ENCODE measurements at places on chromosomes 7 and 10.

GRCh38 chr7:128922496-128923410, 12.2 kb upstream of the KCP start:
- no peak for DNase-seq

DNA sequence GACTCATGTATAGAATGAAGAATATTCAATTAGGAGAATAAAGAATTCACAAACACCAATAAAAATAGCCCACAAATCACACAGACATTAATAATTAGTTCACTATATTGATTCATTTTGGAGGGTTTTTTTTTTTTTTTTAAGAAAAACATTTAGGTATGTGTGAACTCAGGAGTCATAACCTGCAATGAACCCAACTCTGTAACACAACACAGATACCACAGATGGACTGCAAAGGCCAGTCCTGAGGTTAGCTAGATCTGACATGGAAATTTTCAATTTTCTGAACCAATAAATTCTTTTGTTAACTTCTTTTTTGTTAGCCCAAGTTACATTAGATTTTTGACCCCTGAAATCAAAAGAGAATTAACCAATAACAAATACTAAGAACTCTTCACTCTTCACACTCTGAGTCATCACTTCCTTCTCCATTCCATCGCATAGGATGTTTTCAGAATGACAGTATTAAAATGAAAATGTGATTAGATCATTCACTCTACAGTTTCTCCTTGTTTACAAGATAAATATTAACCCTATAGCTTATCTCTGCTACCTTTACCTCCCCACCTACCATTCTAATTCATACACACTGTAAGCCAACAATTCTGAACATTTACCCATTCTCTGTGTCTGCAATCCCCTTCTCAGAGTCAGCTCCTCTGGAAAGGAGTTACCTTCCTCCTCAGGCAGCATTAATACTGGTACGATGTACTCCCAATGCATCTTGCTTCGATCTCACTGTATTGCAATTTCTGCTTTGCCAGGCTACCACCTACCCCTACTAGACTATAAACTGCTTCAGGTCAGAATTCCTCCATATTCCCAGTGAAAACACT, 141.5 kb downstream of the LRRN3 start:
- DNase-seq: peak; percentile 52

- no peak for DNase-seq
Observed at GRCh38 chr10:49382226-49382625, 13.7 kb downstream of the DRGX start.

DNA sequence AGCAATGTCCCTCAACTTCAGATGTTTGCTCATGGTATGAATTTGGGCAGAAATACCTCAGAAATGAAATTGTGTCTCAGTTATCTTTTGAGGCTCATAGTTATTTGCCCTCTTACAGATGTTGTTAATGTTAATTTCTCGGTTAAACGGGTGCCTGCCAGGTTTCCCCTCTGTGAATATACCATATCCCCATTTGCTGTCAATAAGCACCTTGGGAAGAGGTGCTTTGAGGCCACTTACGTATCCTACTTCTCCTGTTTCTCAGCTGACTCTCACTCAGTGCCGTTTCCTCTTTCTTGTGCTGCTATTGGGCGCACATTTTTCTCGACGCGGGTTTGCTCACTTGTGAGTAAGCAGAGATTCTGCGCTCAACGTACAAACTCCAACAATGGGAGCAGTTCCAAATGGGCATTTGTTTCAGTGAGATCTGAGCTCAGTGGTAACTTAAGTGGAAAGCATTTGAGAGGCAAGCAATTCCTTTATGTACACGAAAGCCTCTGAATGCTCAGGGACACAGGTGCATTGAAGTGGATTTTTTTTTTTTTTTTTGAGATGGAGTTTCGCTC, 34.8 kb upstream of the JAKMIP3 start:
- DNase-seq: no peak

DNA sequence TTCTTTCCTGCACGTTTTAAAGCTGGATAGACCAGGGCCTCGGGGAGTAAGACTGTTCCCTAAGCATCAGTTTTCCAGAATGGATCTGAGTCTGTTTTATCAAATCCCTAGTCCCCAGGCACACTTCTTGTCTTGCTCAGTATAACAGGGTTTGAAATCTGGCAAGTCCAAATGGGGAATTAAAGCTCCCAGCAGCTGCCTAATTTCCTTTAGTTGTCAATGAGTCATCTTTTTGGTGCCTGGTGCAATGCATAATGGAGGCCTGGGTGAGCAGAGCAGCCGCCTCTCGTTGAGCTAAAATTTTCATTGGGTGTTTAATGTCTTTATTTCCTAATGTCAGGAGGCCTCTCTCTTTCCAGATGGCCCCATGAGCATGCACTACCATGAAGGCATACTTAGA, 87.9 kb downstream of the STRA8 start:
- DNase-seq: peak; percentile 87

DNA sequence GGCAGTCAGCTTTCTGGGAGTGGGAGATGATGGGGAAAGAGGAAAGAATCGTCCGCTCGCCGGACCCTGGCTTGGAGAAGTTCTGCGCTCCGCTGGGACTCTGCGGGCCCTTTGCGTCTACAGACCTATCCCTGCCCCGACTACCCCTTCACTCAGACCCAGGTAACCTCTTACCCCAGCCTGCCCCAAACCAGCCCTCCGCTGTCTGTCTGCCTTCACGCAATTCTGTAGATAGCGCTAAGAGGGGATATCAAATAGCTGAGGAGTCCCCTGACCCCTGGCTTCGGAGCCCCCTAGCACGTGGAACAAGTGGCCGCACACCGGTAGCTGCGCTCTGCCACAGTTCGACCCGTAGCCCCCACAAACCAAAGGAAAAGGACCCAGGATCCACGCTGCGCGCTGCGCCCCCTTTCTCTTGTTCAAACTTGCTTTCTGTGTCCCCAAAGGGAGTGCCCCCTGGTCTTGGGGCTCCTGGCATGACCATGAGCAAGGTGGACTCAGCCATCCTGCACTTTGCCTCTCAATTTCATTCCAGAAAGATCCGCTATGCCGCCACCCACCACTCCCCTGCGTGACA, 7.0 kb downstream of the HOXA4 start:
- no peak for DNase-seq

DNA sequence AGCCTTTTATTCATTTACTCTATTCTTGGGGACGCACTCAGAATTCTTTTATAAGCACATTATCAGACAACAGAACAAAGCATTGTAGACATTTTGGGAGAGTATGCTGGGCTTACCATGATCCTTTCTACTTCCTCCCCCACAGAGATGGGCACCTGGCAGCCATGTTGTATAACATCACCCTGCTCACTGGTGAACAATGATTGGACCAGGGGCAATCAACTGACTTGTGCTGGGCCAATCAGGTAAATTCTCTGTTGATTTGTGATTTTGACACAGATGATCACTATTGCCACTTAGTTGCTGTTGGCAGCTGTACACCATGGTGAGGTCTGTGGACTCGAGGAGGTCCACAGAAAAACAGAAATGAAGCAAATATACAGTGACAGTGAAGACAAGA, 43.7 kb downstream of the WNT2 start:
- DNase-seq: no peak

DNA sequence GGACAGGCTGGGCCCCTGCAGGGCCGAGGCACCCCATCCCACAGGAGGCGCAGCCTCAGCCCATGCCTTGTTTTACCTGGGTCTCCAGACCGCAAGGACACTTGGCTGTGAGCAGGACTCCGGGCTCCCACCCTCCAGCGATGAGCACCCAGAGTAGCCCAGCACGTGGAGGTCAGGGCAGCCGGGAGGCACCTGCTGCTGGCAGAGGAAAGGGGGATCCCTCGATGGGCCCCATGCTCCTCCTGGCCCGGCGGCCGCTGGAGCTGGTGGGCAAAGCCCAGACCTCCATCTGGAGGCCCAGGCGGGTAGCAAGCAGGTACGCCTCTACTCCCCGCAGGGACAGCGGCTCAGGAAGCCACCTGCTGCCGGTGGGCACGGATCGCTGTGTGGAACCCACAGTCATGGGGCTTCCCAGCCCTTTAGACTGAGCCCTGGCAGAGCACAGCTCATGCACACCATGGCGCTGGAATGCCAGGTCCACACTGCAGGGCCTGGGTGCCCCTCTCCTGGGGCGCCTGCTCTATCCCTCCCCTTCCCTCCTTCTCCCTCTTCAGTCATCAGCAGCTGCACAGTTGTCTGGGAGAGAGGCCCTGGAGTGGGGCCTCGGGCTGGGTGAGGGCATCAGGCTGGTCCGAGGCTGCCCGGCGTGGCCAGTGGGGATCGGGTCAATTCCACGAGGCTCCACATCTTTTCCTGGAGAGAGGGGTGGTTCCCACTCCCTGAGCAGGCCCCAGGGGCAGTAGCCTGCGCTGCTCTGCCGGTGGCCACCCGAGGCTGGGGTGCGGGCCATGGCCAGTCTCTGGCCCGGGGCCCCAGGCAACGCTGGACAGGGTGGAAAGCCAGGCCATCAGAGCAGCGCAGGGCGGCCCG, 65.7 kb downstream of the PWWP2B start:
- no peak for DNase-seq

DNA sequence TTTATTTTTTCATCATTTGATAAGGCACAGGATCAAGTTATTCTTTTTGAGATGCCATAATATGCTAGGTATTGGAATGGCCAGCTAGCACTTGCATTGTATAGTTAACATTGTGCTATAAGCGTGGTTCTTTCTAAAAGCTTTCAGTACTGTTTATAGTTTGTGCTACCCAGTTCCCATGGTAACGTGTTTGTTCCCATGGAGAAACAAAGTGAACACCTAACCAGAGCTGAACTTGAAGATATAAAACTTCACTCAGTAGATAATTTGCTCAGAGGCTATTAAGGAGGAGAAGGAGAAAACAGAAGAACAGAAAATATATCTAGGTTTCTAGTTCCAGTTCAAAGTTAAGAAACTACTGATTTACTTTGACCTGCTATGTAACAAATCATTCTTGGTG, 23.6 kb upstream of the ITGB8 start:
- DNase-seq: peak; percentile 82

GRCh38 chr10:87531908-87532622, 27.4 kb downstream of the MINPP1 start:
- DNase-seq: no peak

GRCh38 chr7:27155816-27156507, 513 bp downstream of the HOXA7 start:
- DNase-seq: peak; percentile 50

GRCh38 chr7:57176928-57177635, 44.8 kb upstream of the ZNF479 start:
- no peak for DNase-seq

- DNase-seq: peak; percentile 34
Observed at GRCh38 chr10:110175406-110175805, 32.0 kb upstream of the MXI1 start.

GRCh38 chr10:116385994-116386809, 41.4 kb upstream of the PNLIPRP3 start:
- peak; percentile 45 for DNase-seq

- no peak for DNase-seq
Observed at GRCh38 chr7:22252936-22253536, 103.9 kb downstream of the RAPGEF5 start.

GRCh38 chr7:105585850-105586500, 4.7 kb upstream of the EFCAB10 start:
- DNase-seq: no peak

DNA sequence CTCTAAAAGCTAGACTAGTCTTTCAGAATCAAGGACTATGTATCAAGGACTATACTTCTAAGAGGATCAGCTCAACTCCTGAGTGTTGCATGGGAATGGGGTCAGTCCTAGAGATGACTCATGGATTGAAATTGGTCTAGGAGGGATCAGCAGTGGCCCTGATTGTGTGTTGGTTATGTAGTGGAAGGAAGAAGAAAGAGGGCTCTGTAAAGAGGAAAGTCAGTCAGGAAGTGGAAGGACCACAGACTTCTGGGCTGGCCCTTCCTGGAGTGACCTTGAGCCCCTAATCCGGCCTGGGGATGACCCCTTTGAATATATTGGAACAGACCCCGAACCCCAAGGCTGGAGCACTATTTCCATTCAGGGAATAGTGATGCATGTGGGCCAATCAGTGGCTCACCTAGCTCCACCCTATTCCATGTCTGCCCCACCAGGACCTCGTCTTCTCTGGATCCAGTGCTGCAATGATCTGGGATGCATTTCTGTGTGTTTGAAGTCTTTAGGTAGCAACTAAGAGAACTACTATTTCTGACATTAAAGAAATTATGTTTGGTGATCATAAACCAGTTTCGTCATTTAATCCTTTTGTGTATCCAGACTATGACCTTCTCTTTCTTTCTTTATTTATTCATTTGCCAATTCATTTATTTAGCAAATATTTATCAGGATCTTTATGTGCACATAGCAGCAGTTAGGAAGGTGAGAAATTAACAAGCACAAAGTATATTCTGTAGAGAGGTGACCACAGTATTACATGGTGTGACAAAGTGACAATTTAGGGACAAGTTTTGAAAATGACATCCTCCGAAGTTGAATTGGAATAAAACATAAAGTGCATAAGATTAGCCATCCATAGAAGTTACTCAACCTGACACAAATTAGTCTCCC, 48.6 kb upstream of the KIF5B start:
- DNase-seq: peak; percentile 25

DNA sequence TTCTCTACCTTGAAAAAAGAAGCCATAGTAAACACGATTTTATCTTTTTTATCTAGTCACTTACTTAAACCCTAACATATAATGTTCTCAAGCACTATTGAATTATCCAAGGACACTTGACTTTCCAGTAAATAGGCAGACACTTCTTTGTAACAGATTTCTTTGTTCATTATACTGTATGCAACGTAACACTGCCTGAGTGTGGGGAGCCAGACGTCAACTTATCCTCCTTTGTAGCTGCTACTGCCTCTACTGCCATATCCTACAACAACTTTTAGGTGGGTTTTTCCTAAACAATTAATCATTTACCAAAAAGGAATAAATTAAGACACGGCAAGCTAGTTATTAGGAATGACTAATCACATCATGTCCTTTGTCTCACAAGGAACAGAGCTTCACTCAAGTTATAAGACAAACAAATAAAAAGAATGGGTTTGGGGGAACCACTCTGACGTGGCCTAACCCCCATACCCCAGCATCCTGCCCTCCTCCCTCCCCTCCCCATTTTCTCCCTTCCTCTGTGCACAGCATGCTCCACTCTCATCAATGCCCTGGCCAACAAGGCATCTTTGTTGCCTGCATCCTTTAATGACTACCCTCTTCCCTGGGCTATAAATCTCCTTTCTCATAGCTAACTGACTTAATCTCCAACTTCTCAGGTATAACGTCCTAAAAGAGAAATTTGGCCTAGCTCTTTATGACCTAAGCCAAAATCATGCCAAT, 43.3 kb downstream of the DOCK4 start:
- no peak for DNase-seq

- DNase-seq: no peak
Observed at GRCh38 chr7:28905464-28905863, 52.7 kb downstream of the TRIL start.

- no peak for DNase-seq
Observed at GRCh38 chr10:15742102-15742501, 22.4 kb upstream of the ITGA8 start.

- no peak for DNase-seq
Observed at GRCh38 chr10:12156367-12157123, 27.1 kb downstream of the SEC61A2 start.

- DNase-seq: no peak
Observed at GRCh38 chr10:48459270-48460150, 145.4 kb downstream of the ARHGAP22 start.

- no peak for DNase-seq
Observed at GRCh38 chr7:89308535-89308934, 513.0 kb upstream of the TEX47 start.

GRCh38 chr10:51488766-51489408, 210.5 kb downstream of the CSTF2T start:
- DNase-seq: no peak

Measured in LHCN-M2 (cell line).